Fibroblast of skin of scalp (primary cell): ENCODE measurements at places on chromosomes 1 and 21.

DNA sequence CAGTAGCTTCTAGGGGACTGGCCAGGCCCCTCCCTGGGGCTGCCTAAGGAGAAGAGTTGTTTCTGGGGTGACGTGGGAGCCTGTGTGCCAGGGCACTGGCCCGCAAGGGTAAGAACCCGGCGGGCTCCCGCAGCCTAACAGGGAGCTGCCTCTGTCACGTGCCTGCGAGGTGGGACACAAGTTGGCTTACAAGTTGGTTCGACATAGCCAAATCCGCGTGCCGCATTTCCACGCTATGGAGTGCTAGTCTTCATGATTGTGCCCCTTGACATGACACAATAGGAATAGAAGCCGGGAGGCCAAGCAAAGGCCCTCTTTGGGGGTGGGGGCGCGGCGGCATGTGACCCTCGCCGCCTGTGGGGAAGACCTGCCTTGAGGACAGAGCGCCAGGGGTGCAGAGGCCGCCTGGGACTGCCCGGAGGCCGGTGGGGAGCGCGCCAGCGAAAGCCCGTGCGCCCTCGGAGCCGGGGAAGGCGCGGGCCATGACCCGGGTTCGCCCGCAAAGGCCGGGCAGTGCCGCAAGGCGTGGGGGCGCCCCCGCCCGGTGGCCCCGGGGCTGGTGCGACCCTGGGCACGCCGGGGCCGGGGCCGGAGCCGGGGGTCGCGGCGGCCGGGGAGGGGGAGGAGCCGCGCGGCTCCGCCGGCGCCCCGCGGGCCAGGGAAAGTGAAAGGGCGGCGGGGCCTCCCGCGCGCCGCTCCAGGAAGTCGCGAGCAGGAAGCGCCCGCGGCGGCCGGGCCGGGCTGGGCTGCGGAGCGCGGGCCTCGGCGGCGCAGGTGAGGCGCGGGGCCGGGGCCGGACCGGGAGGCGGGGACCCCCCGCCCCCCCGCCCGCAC lies at the start of gene SLC37A1:
Gene SLC37A1, plus strand, starts transcription at position 702 of the 834 bp plus-strand sequence. CDS start 4,603 bp downstream, outside the sequence.
- no peak for DNase-seq

GRCh38 chr1:222896630-222897526 lies 82.0 kb downstream of the DISP1 start:
- DNase-seq: no peak

GRCh38 chr1:15191267-15191666 lies 37.7 kb downstream of the TMEM51 start:
- no peak for DNase-seq

- no peak for DNase-seq
Observed at GRCh38 chr1:67094191-67094590, 40.2 kb upstream of the SLC35D1 start.

GRCh38 chr1:18516473-18516872 lies 35.7 kb downstream of the KLHDC7A start:
- DNase-seq: no peak

- no peak for DNase-seq
Observed at GRCh38 chr1:238982736-238983135, 403.6 kb upstream of the CHRM3 start.

GRCh38 chr1:183674339-183674738 lies 21.2 kb upstream of the APOBEC4 start:
- peak; percentile 47 for DNase-seq

GRCh38 chr1:5975133-5975880 lies 16.9 kb downstream of the NPHP4 start:
- peak; percentile 61 for DNase-seq

DNA sequence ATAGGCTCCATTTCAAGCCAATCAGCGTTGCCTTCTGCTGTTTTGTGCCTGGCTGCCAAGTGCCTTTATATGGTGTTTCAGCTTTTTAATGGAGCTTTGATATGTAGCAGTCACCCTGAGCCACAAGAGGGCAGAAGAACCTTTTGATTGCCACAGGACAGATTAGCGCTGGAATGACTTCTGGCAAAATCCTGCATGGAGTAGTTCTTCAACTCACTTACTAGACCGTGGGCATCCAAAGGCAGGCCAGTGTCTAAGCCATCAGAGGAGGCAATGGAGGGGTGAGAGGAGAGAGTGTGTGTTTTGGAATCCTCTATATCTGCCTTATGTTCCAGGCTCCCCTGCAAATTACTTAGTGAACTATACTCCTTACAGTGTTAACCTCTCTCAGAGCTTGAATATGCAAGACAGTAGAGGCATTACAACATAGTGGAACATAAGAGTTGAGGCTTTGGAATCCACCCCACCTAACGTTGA lies 56.2 kb downstream of the ST3GAL3 start:
- peak; percentile 92 for DNase-seq

DNA sequence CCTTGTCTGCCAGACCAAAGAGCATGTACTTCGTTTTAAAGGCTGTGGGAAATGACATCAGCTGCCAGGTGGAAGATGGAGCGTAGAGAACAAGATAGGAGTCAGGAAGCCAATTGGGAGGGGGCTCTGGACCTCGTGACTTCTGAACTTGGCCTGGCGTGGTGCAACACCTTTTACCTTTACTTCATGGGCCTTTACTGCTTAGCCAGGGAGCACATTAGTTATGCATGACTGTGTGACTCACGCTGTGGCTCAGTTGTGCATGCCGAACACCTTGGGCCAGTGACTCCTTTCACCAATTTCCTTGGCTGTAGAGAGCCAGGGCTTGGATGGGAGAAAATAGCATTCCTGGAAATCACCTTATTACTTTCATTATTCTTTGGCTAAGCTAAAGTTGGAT lies 7.2 kb downstream of the XCL1 start:
- DNase-seq: no peak

GRCh38 chr1:166972193-166972592 lies 3.1 kb downstream of the ILDR2 start:
- no peak for DNase-seq

DNA sequence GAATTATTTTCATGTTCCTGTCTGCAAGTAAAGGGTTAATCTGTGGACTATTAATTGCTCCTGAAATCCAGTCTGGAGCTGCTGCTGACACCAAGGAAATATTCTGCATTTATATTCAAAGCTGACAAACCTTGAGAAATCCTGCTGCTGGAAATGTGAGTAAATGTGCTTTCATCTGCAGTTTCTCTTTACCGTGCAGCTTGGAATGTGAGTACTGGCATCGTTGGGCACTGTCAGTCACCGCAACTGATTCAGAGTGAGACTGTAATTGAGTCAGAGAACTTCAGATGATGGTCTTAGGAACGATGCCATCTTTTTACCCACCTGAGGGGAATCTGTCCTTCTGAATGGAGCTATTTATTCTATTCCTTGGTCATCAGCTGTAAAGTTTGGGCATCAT lies 420.6 kb downstream of the SIPA1L2 start:
- no peak for DNase-seq

- DNase-seq: no peak
Observed at GRCh38 chr1:210684466-210685294, 356.0 kb downstream of the HHAT start.

DNA sequence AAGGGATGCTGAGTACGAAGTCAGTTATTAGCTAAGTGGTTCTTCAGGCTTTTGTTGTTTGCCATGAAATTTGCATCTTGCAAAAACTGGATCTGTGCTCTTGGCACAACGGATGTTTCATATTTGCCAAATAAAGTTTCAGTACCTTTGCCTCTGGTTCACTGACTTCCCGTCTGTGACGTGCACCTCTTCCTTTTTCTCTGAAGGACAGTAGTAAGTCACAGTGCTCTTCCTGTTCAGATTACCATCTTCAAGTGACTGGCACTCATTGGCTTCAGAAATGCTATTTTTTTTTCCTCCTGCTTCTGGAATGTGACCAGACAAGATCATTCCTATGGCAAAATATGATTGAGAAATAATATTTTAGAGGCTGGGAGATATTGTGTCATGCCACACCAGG lies 75.9 kb upstream of the GREM2 start:
- no peak for DNase-seq

DNA sequence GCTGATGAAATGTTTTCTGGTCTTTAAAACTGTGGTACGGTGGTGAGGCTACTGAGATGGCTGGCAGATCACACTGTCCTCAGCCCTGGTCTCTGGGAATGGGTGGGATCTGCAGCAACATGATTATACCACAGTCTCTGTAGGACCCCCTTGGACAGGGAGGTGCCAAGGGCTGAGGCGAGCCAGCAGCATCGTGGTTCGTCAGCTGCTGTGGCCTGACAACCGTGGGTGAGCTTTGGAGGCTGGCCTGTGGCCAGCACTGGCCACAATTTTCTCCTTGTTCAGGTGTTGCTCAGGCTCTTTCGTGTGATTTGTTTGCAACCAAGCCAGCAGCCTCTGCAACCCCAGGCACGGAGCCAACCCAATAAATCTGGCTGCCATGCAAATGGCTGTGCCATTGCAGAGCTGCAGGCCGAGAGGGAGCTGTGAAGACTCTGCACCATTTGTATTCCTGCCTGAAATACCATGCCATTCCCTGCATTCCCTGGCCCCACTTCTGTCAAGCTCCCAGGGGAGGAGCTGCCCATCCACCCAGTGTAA lies 70.9 kb downstream of the PCP4 start:
- DNase-seq: no peak
